Activated CD4-positive, alpha-beta T cell treated with anti-CD3 and anti-CD28 coated beads for 24 hours (primary cell): ENCODE measurements at places on chromosomes 2 and 18.

GRCh38 chr2:43798300-43798699, 24.5 kb downstream of the DYNC2LI1 start:
- DNase-seq: no peak

DNA sequence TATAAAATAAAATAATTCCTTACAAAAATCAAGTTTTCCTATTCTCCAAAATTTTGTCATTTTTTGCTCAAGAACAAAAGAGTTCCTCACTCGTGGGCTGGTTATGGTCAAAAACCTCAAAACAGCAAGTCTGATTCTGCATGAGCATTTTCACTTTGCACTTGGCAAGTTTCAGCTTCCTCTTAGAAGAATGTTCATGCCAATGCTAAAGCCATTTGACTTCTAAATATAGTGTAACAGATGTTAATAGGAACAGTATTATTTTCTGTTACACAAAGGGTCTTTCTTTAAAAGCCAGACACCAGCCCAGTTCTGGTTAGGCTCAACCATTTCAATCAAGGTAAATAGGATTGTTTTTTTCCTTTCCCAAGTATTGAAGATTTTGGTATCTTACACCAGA, 261.3 kb upstream of the CCDC68 start:
- no peak for DNase-seq

- no peak for DNase-seq
Observed at GRCh38 chr2:18077231-18077630, 198.8 kb downstream of the KCNS3 start.

- no peak for DNase-seq
Observed at GRCh38 chr2:66305718-66306117, 129.2 kb upstream of the MEIS1 start.

GRCh38 chr2:36337354-36337753, 18.2 kb upstream of the CRIM1 start:
- no peak for DNase-seq

DNA sequence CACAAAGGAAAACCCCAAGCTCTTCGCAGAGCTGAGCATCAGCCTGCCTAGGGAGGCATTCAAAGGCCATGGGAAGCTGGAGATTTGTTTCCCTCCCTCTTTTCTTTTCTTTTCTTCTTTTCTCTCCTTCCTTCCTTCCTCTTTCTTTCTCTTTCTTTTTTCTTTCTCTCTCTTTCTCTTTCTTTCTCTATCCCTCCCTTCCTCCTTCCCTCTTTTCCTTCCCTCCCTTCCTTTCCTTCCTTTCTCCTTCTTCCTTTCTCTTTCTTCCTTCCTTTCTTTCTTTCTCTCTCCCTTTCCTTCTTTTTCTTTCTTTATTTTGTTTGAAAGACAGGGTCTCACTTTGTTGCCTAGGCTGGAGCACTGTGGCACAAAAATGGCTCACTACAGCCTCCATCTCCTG, 168.4 kb upstream of the ARL4C start:
- no peak for DNase-seq

GRCh38 chr2:225379856-225380255, 19.7 kb upstream of the NYAP2 start:
- DNase-seq: no peak

GRCh38 chr2:149334156-149334555, 3.8 kb downstream of the LYPD6 start:
- no peak for DNase-seq

DNA sequence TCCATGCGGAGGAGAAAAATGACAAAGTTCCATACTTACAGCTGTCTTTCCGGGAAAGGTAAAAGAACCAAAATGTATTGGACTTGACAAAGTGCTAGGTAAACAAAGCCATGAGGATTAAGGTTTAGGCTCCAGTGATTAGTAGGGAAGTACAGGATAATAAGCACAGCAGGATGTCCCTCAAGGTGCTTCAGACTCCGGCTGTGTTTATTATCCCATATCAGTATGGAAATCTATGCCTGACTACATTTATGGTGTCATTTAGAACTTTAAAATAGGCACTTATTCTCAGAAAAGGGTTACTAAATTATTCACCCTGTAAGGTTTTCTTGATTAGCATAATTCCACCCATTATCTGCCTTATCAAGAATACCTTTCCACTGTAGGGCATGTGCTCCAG, 136.3 kb upstream of the CCDC68 start:
- DNase-seq: no peak

GRCh38 chr2:16013359-16013911, 73.1 kb downstream of the MYCN start:
- DNase-seq: no peak

- no peak for DNase-seq
Observed at GRCh38 chr18:74819433-74820059, 221.9 kb downstream of the ZNF407 start.

DNA sequence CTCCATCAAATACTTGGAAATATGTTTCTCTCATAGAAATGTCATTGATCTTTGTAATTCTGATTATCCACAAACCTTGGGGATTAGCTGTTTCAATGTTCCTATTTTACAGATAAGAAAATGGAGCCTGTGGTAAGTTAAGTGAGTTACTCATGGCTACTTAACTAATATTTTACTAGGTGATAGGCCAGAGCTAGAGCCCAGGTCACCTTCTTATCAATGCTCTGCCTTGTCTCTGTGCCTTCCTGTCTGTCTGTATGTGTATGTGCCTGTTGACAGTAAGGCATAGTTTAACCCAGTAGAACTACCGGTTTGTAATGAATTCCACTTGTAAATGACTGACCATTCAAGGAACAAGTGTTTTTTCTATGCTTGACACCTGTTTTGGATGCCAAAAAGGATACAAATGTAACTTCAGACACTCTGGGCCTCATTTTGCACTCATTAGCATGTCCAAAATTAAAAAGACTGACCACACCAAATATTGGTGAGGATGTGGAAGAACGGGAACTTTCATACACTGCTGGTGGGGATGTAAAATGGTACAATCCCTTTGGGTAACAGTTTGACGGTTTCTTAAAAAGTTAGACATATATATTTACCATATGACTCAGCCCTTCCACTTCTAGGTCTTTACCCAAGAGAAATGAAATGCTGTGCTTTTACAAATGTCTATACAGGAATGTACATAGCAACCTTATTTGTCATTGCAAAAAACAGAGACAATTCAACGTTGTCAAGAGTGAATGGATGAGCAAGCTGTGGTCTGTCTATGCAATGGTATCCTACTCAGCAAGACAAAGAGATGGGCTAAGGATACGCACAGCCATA, 19.6 kb upstream of the IL1A start:
- DNase-seq: no peak

- DNase-seq: no peak
Observed at GRCh38 chr2:43950383-43951008, 45.3 kb downstream of the LRPPRC start.

GRCh38 chr2:100274076-100274475, 48.2 kb downstream of the LONRF2 start:
- DNase-seq: no peak

DNA sequence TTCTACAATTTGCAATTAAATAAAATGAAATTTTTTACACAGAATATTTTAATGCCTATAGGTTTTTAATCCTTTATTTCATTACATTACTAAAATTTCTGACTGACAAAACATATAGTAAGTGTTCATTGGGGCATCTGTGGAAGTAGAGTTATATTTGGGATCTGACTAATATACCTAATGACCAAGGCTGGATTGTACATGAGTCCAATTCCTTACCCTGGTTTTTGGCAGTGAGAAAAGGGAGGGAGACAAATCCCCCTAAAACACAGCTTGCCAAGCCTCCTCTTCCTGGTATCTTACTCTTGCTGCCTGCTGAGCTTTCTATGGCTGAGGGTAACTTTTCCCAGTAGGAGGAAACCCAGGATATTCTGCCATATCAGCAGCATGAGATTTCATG, 149.4 kb upstream of the CDH20 start:
- DNase-seq: no peak

- no peak for DNase-seq
Observed at GRCh38 chr2:216687646-216688045, 7.7 kb downstream of the IGFBP5 start.

- no peak for DNase-seq
Observed at GRCh38 chr2:26559556-26559955, 81.6 kb downstream of the CIB4 start.

GRCh38 chr2:123870881-123871276, 154.2 kb upstream of the CNTNAP5 start:
- no peak for DNase-seq

DNA sequence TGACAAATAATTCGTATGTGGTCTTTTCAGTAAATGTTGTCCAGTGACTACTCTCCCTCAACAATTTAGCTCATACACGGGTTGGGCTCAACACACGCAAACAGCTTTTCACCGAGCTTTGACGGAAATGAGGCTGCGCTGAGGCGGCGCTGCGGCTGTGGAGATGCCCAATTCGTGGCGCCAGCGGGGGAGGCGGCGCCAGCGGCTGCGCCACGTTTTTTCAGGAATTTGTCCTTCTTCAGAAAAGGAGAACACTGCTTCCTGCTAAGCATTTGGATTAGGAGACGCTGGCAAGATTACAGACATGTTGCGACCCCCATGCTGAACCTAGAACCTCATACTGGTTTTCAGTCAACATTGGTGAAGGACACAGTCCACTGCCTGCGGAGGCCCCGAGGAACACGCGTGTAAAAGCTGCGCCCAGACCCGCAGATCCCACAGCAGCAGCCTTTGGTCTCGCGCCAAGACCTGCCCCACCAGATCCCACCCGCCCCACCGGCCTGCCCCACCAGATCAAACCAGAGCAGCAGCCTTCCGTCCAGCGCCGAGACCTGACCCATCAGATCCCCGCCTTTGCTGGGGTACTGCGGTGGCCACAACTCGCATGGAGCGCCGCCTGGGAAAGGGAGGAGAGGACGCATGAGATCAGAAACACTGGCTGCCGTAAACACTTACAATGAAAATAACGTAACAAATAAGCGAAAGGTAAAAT, 173.8 kb downstream of the TMEM18 start:
- no peak for DNase-seq

- no peak for DNase-seq
Observed at GRCh38 chr2:197879812-197880408, 75.5 kb downstream of the PLCL1 start.

- no peak for DNase-seq
Observed at GRCh38 chr2:98158305-98158704, 71.3 kb downstream of the VWA3B start.

DNA sequence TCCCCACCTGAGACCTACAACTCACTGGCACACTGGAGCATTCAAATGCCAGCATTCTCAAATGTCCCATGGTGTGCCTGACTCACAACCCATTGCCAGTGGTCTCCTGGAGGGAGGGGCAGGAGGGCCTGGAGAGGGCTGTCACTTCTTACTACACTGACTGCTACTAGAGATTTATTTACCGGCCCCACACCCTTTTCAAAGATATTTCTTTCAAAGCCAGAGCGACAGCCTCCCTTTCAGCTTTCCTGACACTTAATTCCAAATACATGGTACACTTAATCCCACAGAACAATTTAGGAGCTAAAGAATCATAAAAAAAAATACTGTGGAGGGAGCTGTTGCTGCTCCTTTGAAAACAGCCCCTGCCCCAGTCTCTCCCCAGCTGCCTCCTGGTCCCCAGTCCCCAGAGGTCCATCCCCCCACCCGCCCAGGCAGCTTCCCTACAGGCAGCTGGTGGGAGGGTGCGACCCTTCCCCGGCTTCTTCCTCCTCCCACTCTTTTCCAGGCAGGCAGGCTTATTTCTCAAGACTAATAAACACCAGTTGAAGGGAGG, 129.1 kb upstream of the SMAD2 start:
- no peak for DNase-seq

GRCh38 chr18:55439056-55439455, 148.9 kb downstream of the TCF4 start:
- no peak for DNase-seq

- no peak for DNase-seq
Observed at GRCh38 chr2:33670392-33670937, 71.4 kb upstream of the FAM98A start.

DNA sequence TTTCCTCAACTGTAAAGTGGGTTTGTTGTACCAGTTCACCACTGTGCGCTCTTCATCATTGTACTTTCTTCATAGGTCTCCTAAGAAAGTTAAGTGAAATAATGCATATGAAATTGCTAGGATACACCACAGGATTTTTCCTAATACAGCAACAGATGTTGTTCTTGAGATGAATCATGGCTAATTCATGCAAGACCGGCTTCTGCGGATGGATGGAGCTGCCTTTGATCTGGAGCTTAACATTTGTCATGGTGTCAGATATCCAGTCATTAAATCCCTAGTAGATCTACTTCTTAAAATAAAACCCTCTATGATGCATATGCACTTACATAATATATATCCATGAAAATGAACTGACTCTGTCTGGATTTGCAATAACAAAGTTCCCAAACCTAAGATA, 114.1 kb downstream of the COL6A3 start:
- no peak for DNase-seq

DNA sequence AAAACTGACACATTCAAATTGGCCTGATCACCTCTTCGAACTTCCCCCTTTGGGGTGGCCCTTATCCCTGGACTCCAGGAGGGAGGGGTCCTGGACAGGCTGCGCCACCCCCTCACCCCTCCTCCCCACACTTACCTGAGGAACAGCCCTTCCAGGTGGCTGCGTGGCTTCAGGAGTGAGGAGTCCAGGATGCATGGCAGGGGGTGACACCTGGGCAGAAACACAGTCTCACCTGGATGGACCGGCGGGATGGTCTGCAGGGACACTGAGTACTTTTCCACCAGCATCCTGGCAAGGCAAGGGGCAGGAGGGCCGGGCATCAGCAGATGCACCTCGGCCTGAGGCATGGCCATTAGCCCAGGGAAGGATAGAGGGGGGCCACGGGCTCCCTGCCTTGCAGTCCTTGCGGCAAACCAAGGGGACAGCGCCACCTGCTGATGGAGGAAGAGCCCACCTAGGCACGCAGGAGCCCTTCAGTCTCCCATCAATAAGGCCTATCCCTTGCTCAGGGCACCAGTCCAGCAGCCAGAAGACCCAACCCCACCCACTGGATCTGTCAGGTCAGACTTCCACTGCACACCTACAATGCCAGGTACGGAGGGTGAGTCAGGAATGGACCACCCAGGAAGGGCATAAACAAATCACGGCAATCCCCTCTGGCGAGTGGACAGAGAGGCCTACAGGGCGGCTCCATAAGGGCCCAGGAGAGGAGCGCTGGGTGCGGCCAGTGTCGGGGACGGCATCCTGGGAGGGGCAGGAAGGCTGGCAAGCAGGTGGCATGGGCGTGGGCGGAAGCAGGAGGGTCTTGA, 26.0 kb downstream of the FAM178B start:
- DNase-seq: peak; percentile 73

- DNase-seq: no peak
Observed at GRCh38 chr2:27829791-27830190, 58.3 kb downstream of the MRPL33 start.

GRCh38 chr2:222193328-222193983, 105.3 kb downstream of the PAX3 start:
- DNase-seq: no peak

- no peak for DNase-seq
Observed at GRCh38 chr18:3283908-3284307, 22.0 kb downstream of the MYL12B start.

- DNase-seq: no peak
Observed at GRCh38 chr2:240432430-240432819, 3.0 kb upstream of the GPC1 start.

DNA sequence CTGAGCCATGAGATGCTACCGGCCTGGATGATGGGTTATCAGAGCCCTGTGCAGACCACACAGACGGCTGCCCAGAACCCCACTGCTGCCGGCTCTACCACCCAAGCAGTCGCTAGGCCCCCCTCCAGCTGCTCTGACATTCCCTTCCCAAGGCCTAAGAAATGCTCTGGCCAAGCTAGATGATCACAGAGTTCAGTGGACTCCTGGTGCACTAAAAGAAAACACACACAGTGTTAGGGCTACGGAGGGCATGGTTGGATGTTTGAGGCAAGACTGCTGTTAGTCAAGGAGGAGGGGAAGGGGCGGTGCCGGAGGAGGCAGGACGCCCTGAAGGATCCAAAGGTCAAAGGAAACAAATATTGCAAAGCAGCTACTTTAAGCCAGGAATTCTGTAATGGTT, 174.5 kb downstream of the MYCN start:
- DNase-seq: no peak
